NCI-H2171 treated with DMSO at 0.1 percent for 48 hours (cell line): ENCODE measurements at places on chromosomes 2 and 18.

DNA sequence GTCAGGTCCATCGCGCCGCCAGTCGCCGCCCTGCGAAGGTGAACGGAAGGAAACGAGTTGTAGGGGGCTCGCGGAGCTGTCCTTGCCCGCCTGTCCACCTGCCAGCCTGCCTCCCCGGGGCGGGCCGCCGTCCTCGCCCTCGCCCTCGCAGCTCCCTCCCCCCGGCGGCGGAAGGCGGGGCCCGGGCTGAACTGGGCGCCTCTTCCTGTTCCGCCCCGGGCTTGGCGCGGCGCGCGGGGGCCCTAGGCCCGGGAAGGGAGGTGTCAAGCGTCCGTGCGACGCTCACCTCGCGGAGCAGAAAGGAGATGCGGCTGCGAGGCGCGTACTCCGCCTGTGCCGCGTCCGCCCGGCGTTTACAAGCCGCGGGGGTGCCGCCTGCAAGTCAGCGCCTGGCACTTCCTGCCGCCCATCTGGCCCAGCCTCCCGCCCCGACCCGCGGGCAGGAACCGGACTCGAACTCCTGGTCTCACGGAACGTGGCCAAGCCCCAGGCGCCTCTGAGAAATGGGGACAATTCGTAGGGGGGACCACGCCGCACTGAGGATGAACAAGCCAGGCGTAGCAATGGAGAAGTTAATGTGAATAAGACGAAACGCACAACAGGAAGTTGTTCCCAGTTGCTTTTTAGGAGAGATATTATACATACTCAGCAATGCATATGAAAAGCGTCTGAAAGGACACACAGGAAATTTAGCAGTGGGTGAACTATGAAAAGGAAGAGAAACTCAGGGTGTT, at the start of gene CNPPD1:
Gene CNPPD1, minus strand, starts transcription at position 108 of the 734 bp plus-strand sequence. Its CDS starts 97 bp downstream, at position 11.
- peak; percentile 76 for DNase-seq

DNA sequence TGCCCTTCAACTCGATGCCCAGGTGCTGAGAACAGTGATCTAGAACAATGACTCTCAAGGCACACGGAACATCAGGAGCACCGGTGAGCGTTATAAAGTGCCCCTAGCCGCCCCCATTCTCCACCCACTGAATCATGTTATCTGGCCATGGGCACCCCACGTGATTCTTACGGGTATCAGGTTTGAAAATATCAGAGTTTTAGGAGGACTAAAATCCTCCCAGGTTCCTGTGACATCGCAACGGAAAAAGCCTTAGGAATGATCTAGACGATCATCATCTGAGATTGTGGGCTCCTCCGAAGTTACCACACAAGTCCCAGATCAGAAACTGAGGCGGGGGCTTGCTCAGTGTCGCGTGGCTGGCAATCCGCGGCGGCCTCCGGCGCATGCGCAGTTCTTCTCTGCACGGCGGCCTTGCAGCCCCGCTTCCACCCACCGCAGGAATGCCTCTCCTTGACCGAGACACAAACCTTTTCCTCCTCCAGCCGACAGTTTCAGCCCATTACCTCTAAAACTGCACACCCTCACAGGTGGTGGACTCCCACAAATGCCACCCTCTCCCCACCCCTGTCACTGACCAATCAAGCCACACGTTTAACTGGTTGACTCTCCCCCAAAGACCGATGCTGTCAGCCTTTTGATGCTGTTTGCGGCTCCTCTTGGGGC, 5.8 kb upstream of the MRPL33 start:
- peak; percentile 68 for DNase-seq

DNA sequence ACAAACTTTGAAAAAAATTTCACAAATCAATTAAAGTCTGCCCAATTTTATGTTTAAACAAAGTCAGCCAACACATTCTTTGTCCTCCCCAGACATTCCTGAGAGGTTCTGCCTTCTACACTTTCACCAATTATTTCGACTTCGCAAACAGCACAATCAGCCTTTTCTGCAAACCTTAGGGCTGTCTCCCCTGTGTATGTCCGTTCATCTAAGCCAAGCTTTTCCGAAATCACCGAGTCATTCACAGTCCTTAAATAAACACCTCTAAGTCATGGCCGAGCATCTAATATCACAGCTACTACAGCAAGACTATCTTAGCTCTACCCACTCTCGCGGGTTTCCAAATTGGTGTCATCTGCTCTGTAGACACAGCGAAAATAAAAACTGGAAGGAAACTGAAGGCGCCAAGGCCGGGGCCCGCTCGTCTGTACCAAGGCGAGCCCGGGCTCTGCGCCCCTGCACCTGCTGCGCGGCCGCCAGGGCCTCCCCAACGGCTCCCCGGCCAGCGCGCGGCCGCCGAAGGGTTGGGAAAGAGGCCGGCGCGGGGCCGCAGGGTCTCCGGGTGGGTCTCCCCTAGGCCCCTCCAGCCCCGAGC, 730 bp downstream of the ODC1 start:
- peak; percentile 69 for DNase-seq

DNA sequence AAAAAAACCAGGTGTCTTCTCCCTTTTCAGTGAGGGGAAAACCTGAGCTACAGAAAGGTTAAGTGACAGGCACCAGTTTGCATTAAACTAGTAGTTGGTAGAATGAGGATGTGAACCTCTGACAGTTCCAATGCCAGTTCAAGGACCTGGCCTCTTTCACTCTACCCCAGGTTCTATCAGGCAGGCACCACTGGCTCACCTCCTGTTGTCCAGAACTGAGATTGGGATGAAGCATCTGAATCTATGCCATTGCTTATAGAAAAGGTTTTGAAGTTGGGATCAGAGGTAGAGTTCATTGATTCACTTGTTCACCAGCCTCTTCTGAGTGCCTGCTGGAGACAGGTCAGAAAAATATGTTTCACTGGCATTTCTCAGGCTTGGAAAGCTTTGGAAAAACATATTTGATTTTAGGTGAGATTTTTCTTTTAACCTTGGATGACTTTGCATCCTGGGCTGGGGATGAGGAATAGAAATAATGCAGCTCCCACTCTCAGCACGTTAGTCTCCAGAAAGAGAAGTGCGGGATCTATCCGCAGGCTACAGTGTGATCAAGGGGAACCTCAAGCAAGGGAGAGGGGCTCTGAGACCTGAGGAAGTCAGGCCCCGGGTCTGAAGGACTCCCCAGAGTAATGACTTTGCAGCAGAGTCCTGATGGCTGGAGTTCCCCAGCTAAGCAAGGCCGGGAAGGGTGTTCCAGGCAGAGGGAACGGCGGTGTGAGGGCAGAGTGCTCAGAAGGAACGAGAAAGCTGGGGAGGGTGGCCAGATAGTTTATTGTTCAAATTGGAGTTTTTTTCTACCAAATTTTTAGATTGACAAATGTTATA, 250.3 kb downstream of the MYCN start:
- DNase-seq, result no peak

DNA sequence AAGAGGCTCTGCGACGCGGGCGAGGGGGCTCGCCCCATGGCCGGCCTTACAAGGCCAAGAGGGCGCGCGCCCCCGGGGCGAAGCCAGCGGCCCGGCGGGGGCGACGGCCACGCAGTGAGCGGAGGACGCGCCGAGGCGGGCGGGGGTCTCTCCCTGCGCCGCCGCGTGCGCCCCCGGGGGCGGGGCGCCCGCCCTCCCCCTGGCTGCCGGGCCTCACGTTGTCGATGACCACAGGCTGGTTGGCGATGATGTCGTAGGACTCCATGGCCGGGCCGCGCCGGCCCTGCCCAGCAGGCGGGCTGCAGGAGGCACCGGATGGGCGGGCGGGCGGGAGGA, 250 bp downstream of the ACTR1B start:
- DNase-seq, result no peak

GRCh38 chr2:80711915-80712314, 407.4 kb upstream of the LRRTM1 start:
- no peak for DNase-seq

DNA sequence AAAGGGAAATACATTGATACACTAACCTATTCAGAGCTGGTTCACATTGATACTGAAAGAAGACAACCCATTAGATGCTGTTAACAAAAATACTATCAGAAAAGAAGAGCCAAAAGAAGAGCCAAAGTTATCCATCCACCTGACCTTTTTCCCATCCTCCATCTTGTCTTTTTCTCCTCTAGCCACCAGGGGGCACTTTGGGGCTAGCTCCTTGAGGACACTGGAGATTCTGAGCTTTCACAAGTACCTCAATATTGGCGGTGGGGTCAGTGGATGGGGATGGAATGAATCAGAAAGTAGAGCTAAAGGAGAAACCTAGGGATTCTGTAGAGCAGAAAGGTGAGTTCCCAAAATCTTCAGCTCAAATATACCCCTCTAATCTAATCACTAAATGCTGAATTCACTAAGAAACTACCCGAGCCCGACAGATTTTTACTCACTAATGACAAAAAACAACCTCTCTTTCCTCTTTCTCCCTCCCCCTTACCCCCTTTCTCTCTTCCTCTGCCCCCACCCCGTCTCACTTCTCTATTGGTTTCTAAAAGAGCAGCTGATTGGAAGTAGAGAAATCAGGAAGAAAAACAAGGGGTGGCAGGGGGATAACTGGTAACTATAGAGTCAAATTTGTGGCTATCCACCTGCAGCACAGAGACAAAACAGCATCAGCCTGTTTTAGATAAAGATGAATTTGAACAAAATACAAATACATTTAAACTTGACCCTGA, 203.3 kb downstream of the TCF4 start:
- peak; percentile 39 for DNase-seq

- no peak for DNase-seq
Observed at GRCh38 chr2:105110295-105110829, 72.5 kb downstream of the MRPS9 start.

DNA sequence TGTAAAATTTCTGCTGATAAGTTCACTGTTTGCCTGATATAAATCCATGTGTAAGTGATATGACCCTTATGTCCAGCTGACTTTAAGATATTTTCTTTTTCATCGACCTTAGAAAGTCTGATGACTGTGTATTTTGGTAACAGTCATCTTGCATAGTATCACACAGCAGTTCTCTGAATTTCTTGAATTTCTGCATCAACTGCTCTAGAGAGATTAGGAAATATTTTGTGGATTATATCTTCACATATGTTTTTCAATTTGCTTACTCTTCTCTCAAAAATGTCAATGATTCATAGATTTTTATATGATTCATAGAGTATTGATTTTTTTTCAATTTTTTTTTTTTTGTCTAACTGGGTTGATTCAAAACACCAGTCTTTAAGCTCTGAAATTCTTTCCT, 945.3 kb downstream of the TRIB2 start:
- no peak for DNase-seq

DNA sequence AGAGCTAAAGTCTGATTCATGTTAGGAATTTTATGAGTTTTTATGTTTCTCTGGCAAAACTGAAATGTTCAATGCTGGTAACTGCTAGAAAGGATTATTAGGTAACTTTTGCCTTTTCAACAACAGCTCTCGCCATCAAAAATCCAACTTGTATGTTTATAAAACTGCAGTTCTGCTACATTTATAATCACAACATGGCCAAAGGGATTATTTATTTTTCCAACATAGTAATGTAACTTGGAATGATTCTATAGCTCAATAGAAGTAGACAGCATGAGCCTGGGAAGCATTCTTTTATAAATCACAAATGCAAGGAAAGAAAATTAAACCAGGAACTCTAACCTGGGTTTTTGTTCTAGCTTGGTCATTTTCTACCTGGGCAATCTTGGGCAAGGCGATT, 470.9 kb downstream of the TGIF1 start:
- no peak for DNase-seq

GRCh38 chr18:31577195-31577594, 14.5 kb upstream of the TTR start:
- no peak for DNase-seq

- no peak for DNase-seq
Observed at GRCh38 chr18:39675368-39675767, 2109.8 kb upstream of the CELF4 start.

- no peak for DNase-seq
Observed at GRCh38 chr2:129565551-129566109, 413.8 kb upstream of the RAB6C start.

- DNase-seq, result no peak
Observed at GRCh38 chr2:231007286-231008098, 11.6 kb downstream of the SPATA3 start.

- DNase-seq, result no peak
Observed at GRCh38 chr2:230382108-230382507, 33.9 kb upstream of the SP100 start.

DNA sequence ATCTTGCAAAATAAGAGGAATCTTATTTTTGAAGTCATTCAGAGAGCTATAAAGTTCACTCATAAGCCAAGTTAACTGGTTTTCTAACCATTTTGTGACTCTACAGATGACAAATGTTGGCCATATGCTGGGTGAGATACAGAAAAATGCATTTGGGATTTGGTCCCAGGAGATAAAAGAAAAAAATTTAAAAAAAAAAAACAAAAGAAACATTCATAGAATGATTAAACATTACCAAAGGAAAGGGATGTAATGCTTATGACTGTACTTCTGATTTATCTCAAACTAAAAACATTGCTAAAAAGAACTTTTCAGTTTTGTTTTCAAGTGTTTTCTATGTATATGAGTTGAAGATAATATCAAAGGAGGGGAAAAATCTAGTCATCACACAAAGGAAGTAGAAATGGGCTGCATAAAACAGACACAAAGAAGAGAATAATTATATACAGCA, 43.1 kb downstream of the PELI1 start:
- peak; percentile 26 for DNase-seq

- DNase-seq, result peak; percentile 17
Observed at GRCh38 chr2:52500561-52500960, 1267.0 kb upstream of the CHAC2 start.

DNA sequence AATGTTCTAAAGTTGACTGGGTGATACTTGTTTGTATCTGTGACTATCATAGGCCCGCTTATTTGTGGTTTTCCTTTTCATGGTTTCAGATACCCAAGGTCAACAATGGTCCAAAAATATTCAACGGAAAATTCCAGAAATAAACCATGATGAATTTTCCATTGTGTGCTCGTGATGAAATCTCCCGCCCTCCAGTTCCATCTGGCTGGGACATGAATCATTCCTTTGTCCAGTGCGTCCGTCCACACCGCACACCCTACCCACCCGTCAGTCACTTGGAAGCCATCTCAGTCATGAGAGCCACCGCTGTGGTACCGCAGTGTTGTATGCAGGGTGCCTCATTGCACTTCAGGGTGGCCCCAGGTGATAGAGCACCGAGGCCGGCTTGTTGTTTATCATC, 268.2 kb upstream of the PXDN start:
- DNase-seq, result no peak

DNA sequence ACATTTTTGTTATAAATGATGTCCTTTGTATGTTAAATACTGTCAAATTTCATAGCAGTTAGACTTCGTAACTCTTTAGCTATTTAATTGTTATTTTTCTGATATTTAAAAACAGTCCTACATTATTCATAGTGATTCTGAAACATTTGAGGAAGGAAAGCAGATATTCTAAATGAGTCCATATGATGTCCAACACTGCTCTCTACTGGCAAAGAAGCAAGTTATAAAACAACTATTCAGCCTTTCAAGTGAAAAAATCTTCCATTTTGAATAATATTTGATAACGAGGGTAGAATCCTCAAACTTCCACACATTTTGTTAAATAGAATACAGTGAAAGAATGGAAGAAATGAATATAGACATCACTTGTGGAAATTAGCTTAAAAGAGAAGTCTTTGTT, 220.8 kb downstream of the GULP1 start:
- peak; percentile 43 for DNase-seq
